Stimulated activated naive CD8-positive, alpha-beta T cell treated with anti-CD3 and anti-CD28 coated beads, Interleukin-15, amount 100 ng/mL, for 72 hours (primary cell): ENCODE measurements at places on chromosomes 5 and 9.

DNA sequence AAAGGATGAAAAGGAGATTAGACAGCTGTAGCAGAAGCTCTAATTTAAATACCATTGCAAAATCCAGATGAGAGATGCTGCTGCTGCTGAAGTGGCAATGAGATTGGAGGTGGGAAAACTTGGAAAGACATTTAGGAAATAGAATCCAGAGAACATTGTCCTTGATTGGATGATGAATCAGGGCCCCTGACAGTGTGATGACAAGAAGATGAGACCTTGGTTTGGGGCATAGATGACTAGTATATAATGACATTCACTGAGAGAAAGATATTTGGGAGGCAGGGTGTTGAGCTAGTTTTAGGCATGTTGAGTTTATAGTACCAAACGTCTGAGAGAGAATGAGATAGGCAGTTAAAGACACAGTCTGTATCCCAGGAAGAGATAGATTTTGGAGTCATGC lies 311.5 kb upstream of the MPDZ start:
- DNase-seq = no peak

GRCh38 chr5:138943599-138944173 lies 68.6 kb upstream of the LRRTM2 start:
- no peak for DNase-seq

GRCh38 chr5:179195561-179196404 lies 135.6 kb downstream of the ZNF354C start:
- DNase-seq = no peak

DNA sequence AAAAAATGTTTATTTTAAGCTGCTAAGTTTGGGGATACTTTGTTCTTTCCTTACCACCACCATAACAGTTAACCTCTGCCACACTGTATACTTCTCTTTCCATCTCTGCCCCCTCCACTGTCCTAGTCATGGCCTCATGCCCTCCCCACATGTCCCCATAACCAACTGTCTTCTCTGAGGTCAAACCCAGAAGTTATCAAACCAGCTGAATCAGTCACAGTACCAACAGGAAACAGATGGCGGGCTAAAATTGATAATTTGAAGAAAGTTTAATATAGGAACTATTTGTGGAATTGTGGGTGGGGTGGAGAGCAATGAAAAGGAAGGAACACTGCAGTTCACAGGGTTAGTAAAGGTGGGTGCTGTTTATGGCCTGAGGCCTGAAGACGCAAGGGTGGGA lies 5.7 kb upstream of the DCTN4 start:
- no peak for DNase-seq

DNA sequence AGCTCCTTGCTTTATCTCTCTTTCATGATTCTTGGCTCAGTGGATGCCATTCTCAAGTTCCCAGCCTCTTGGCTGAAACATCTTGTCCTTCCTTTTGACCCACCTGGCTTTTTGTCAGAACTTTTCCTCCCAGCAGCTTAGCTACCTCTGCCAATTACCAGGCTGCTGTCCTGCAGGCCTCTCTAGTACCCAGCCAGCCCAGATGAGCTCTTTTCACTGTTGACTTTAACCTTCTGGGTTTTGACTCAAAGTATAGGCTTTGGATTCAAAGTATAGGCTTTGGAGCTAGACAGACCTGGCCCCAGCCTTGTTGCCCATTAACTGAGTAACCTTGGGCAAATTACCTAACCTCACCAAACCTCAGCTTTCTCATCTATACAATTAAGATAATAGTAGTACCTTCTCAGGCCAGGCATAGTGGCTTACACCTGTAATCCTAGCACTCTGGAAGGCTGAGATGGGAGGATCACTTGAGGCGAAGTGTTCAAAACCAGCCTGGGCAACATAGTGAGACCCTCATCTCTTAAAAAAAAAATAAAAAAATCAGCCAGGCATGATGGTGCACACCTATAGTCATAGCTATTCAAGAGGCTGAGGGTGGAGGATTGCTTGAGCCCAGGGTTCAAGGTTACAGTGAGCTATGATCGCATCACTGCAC lies 6.6 kb upstream of the TMEFF1 start:
- no peak for DNase-seq

DNA sequence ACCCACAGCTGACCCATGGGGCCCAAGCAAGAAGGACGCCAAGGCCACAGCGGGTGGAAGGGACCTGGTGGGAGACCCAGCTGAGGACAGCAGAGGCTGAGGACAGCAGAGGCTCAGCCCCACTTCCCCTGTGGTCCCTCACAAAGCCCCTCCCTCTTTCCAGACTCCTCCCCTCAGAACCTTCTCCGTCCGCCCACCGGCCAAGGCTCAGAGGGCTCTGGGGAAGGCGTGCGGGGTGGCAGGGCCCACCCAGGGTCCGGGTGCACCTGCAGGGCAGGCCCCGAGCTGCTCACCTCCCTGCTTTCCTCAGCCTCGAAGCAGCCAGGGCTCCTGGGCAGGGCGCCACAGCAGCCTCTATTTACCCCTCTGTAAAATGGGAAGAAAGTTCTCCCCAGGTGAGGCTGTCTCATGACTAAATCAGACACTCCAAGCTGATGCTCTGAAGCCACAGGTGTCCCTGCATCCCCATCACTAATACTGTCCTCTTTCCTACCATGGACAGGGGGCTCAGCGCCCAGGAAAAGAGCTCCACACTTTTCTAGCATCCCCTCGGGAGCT lies 137.9 kb upstream of the PPP1R26 start:
- no peak for DNase-seq

DNA sequence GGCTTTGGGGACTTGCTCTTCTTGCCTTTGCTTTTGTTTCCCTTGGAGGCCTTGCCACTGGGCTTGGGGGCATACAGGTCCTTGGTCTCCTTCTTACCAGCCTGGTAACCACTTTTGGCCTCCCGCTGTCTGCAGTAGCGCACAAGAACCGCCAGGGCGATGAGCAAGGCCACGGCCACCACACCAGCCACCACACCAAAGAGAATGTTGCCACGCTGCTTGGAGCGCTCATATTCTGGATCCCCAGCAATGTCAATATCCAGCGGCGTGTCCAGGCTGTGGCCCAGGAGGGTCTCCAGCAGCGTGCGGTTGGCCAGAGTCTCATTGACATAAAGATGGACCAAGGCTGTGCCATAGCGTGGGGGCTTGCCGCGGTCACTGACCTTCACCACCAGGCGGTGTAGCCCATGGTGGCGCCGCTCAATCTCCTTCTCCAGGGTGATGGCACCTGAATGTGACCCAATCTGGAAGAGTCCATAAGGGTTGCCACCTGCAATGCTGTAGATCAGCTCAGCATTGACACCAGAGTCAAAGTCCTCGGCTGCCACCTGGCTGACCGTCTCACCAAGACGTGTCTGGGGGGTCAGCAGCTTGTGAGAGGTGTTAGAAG lies 14.5 kb downstream of the PCDH1 start:
- no peak for DNase-seq

GRCh38 chr9:93954434-93955061 lies 607 bp downstream of the BARX1 start:
- peak; percentile 28 for DNase-seq

DNA sequence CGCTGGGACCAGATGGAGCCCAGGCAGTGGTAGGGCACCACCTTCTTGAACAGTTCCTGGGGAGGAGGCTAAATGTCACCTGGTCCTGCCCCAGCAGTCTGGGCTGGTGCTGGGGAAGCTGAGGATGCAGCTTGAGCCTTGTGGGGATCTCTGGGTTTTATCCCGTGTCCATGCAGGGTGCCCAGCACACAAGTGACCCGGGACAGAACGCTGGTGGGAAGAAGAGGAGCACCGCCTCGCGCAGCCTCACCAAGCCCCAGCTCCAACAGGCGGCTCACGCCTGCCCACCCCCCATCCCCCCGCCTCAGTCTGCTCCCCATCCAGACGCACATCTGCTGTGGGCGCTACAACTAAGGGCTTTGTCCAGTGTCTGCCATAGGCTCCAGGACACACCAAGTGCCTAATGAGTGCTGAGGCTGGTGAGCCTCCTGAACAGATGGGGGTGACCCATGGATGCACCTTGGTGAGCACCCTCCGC lies 13.8 kb downstream of the RALGDS start:
- DNase-seq = no peak

- DNase-seq = no peak
Observed at GRCh38 chr9:124507880-124508423, 753 bp upstream of the NR5A1 start.

GRCh38 chr5:9058161-9058560 lies 487.7 kb downstream of the SEMA5A start:
- no peak for DNase-seq
